ENCODE measurements at places on chromosomes 11 and 22. TPM values are rescaled to one million over a fixed set of nuclear protein-coding genes. Genes with fewer than 3 reads are reported as not detected.

The CTSC gene
- 261 TPM for polyA plus RNA-seq

The XRRA1 gene
- polyA plus RNA-seq, result 7.1 TPM

The GAS2 gene
- polyA plus RNA-seq, result 3.5 TPM

The SAA1 gene
- polyA plus RNA-seq, result not detected

The MYEOV gene
- not detected for polyA plus RNA-seq
